Brain microvascular endothelial cell (primary cell): ENCODE measurements at places on chromosomes 2 and 18.

DNA sequence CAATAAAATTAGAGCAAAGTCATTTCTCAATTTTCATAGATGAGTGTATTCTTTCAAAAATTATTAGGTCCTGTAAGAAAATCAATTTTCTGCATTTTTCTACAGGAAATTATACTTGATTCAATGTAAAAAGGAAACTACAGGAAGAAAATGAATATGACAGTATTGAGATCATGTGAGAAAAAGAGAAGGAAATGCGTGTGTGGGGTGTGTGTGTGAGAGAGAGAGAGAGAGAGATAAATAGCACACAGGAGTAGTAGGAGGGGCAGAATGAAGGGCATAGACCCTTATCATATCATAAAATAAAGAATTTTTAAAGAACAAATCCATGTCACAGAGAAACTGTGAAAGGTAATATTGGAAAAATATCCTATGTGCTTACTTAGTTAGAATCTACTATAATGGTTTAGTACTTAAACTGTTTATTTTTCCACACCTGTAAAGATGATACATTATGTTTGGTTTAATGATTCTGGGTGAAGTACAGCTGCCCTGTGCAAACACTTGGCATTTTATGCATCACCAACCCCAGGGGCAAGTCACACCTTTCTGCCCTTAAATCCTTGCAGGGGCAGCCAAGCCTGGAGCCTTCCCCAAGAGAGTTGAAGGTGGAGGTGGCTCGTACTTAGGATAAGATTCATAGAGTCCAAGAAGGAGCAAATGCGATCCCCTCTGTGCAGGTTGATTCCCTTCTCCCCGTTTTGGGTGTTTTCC is 276.4 kb downstream of the TGIF1 start:
- no peak for DNase-seq

DNA sequence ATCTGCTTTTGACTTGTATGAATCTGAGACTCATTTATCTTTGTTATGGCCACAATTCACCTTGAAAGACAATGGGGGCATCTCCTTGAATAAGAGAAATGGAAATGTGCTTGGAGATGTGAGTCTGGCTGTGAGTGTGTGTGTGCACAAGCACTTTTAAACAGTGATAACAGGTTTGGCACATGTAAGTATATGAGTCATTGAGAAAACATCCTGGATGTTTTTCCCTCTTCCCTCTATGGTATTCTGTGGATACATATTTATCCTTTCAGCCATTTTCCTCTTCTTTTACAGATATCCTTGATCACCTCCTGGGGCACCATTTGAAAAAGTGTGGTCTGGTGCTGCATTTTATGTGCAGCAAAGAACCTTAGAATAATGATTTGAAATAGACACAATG is 317.3 kb upstream of the THUMPD2 start:
- peak; percentile 24 for DNase-seq

DNA sequence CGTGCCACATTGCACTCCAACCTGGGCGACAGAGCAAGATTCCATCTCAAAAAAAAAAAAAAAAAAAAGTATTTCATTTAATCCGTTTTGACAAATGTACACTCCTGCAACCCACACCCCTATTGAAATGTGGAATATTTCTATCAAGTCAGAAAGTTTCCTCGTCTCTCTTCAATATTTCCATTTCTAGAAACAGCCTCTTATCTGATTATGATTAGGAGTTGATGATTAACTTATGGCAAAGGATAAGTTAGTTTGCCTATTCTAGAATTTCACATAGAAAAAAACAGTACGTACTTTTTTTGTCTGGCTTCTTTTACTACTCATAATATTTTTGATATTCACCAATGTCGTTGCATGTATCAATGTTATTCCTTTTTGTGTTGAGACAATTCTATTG is 107.1 kb upstream of the DNMT3A start:
- no peak for DNase-seq

GRCh38 chr2:69307579-69308064 is 79.4 kb downstream of the GFPT1 start:
- no peak for DNase-seq

GRCh38 chr18:75408554-75409506 is 18.7 kb downstream of the SMIM21 start:
- DNase-seq: peak; percentile 97

DNA sequence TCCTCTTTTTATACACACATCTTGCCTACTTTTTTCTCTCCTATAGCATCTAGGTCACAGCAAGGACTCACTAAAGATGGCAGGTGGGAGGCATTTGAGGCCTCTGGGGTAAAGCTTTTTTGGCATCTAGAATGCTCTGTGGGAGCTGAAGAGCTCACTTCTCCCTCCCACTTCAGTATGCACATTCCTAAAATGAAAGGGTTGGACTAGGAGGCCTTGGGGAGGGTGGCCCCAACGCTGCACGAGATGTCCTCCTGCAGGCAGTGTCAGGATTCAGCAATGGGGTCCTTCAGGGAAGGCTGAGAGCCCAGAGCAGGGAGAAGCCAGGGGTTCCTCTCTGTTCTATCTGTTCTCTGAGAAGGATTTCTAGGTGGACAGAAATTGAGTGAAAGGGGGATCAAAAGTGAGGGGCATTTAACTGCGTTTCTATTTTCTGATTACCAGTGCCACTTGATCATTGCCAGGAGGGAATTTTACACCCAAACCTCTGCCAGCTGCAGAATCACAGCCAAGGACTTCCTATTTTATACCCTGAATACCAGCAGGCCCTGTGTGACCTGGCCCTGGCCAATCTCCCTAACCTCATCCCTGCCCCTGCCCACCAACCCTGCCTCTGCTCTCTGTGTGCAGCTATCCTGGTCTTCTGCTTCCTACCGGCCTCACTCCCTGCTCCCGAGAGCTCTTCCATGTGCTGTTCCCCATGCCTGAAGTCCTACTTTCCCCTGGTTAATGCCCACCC is 186.2 kb downstream of the CYP26B1 start:
- no peak for DNase-seq
